ENCODE measurements at places on chromosomes 13 and 19.

DNA sequence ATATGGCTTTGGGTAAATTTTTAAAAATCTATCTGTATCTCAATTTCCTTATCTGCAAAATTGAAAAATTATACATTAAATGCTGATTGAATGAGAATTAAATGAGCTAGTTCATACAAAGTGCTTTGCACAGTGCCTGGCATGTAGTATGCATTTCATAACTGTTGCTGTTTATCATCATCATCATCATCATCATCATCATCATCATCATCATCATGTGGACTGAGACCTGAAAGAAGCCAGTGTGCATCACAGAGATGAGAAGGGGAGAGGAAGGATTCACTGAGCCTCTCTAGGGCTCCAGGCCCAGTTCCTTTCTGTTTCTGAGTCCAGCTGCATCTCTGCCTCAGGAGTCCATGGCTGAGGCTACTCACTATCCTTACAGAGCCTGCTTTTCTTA, 6.9 kb upstream of the ZC3H13 start:
- no peak for DNase-seq

GRCh38 chr13:47539317-47539716, 461.8 kb downstream of the SUCLA2 start:
- DNase-seq = no peak

DNA sequence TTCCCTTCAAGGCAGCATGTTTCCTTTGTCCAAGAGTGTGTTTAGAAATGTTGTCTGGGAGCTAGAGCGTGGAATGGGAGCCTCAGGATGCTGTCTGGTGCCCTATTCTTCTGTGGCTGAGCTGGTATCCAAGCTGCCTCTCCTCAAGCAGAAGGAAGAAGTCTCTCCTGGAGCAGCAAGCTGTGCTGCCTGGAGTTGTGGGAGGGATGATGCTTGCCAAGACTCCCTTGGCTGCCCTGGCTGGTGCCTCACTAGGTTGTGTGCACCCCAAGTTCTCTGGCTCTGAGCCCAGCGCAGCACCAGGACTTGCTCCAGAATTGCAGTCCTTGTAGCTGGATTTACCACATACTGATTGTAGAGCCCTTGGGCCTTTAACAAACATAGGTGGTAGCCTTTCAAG, 4.7 kb upstream of the CYP4F3 start:
- no peak for DNase-seq

- no peak for DNase-seq
Measured at GRCh38 chr13:94058821-94059360, 420.6 kb downstream of the DCT start.

- DNase-seq = no peak
Measured at GRCh38 chr19:45352471-45352870, 11.9 kb downstream of the KLC3 start.

- DNase-seq = no peak
Measured at GRCh38 chr13:112341976-112342735, 34.0 kb upstream of the SPACA7 start.

DNA sequence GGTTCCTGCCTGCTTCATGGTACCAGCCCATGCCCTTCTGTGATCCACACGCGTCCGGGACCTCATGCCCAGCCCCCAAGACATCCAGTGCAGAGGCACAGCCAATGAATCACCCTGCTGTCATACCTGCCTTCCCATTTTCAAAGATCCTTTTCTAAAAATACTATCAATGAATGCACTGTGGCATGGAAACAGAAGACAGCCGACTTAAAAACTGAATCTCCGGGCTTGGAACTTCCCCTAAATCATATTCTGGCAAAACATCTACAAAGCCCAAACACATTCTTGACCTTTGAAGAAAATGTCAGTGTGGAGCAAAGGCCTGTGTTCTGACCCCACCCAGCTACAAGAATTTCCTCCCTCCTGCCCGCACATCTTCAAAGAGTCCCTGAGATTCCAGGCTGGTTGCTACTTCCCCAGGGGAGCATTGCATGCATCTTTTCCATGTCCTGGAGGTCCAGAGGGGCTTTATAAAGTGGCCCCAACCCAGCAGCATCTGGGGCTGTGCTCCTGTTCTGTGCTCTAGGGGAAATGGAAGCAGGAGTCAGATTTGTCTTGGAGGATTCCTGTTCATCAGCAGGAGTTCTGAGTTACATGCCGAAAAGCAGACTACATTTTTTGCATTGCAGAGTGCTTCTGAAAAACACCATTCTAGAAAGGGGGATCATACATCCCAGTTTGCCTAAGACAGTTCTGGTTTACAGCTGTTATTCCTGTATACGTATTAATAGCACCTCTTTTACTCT, 135.2 kb downstream of the USP12 start:
- no peak for DNase-seq

GRCh38 chr13:48258002-48258401, 25.0 kb downstream of the ITM2B start:
- DNase-seq = no peak

DNA sequence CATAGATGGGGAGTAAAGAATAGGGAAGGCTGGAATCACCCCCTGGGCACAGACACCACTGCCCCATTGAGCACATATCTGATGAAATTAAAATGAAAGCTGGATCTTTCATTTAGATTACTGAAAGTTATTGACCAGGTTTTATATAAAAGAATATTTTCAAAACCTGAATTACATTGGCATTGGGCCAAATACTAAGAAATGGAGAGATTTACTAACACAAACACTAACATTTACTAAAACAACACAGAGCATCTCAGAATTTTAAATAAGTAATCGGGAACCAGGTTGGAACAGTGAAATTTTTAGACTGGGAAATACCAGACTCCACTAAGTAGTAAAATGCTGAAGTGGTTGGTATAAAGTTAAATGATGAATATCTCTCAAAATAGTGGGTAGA, 88.9 kb downstream of the HS6ST3 start:
- no peak for DNase-seq

DNA sequence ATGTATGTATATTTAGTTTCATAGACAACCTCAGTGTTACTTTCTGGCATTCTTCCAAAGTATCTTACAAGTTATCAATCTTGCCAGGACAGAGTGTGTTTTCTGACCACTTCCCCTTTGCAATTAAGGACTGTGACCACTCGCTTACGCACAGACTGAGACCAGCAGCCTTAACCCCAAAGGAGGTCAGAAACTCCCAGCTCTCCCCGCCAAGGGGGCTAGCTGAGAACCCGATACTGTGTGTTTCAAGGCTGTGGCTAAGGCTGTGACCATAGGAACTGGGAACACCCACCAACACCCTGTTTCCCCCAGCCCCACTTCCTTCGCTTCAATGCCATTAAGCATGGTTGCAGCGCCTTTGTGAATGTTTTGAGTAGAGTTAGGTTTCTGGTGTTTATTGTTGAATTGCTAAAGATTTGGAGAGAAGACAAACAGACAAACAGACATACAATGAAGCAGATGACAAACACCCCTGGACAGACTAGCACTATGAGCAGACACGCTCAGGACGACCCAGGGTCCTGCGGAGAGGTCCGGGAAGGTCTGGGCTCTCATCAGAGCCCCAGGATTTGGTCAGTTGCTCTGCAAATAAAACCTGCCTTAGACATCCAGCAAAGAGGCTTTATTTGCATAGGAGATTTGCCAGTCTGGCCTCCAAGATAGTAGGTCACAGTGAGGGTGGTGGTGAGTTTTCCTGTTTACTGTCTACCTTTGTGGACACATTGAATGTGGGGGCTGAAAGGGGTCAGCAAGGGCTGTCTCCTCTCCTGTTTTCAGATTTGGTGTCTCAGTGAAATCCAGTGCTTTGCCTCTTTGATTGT, 25.0 kb upstream of the TNFSF11 start:
- DNase-seq = no peak

DNA sequence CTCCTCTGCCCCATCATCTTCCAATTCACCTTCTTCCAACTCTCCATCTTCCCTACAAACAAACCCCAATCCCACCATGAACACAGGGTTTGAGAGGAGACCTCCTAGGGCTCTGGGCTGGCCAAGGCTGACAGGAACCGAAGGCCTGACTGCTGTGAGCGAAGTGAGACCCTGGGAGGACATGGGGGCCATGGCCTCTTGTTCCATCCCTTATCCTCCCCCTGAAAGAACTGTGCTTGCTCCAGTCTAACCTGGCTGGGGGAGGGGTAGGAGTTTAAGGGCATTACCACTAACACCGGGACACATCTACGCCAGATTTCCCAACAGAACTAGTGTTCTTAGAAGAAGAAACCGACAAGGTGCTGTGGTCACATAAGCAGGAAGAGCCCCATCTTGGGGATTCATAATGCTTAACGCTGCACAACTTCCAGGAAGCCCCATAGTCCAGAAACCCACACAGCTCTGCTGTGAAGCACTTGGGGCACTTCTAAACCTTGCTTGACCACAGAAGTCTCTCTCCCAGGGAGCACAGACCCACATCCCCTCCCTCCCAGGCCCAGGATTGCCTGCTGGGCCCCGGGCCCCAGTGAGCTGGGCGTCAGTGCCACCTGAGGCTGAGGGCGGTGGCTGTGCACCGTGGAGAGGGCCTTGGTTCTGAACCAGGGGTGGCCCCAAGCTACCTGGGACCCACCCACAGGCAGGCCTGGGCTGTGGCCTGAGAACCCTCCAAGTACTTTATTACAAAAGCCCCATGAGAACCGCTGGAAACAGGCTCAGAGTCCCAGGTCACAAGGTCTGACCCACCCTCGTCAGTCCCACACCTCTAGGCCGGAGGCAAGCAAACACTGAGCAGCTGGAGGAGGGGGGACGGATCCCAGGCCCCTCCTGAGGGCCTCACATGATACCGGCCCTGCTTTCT, 18.8 kb downstream of the ZC3H4 start:
- DNase-seq = no peak

DNA sequence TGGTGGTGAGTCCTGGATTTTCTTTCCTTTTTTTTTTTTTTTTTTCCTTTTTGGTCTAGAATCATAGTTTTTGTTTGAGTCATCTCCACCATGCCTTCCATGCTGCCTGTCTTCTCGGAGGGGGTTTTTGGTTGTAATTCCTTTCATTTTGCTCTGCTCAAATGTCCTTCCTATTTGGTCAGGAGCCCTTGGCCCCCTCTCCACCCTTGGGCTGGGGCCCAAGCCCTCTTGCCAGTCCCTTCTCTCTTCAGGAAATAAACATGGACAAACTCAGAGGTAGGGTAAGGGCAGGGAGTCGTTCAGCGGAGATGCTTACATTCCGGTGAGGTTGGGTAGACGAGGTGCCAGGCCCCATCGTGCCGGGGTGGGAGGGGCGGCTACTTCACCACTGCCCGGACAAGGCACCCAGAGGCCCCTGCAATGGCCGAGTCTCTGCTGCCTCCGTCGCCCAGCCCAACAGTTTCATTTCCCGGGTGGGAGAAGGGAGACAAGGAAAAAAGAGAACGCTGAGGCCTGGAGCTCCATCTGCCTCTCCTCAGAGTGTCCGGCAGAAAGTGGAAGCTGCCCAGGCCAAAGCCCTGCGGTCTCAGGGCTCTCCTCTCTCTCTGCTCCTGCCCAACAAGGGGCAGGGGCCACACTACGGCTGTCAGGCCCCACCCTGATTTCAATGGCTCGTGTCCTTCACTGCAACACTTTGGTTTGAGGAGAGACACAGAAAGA, 12.7 kb downstream of the ZNF574 start:
- no peak for DNase-seq

Data from activated CD4-positive, alpha-beta T cell treated with anti-CD3 and anti-CD28 coated beads for 24 hours (primary cell).